Bladder microvascular endothelial cell (primary cell): ENCODE measurements at places on chromosomes 1 and 21. TPM values are rescaled to one million over a fixed set of nuclear protein-coding genes. Genes with fewer than 3 reads are reported as not detected.

SGIP1 gene
- 3.6 and 99.6 TPM in 2 replicates for total RNA-seq

PTPN7 gene
- 0.13 and 0.49 TPM in 2 replicates for total RNA-seq

AADACL3 gene
- total RNA-seq, result not detected in 2 replicates

LDLRAD2 gene
- under 0.01 and 0.06 TPM in 2 replicates for total RNA-seq
